ENCODE measurements at places on chromosomes 4 and X. TPM values are rescaled to one million over a fixed set of nuclear protein-coding genes. Genes with fewer than 3 reads are reported as not detected.

DNA sequence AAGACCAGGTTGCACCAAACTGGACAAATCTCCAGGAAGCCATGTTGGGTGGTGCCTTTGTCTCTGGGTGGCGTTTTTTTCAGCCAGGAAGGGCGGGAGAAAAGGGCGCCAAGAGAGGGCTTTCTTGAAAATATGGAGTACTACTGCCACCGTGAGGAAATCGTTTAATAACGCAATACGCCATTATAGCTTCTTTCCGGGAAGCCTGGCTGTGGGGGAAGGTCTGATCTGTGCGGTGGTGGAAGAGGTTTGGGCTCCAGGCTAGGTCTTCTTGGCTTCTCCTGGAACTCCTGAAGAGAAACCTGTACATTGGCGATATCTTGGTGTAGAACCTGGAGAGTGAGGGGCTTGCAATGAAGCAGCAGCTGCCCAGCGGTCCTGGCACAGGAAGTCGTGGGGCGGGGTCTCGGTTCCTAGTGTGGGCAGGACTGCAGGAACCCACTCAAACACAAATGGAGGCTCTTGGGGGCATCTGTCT lies 202.7 kb downstream of the OR13H1 start:
- DNase-seq: peak; percentile 97
- peak overlapping the region; percentile 67 for H3K27ac ChIP-seq
- H3K4me1 ChIP-seq: peaks cover 14% of the 10 kb centered on the region
- no peaks in the 10 kb centered on the region for H3K27me3 ChIP-seq
- H3K4me3 ChIP-seq: peak overlapping the region; percentile 74

DNA sequence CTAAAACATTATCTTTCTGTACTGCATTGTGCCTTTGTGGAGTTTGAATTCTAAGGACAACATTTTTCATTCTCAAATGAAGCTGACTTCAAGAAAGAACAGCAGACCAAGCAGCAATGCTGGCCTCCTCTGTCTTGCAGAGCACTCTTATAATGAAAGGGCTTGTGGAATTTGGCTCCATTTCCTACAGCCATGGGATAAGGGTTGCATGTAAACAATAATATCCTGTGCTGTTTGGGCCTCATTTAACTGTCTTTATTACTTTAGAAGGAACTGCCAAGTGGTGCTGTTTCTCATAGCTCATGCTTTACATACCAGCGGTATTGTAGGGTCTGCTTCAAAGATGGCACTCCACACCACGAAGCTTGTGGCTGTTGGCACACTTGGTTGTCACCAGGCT lies 111.4 kb upstream of the EOLA2 start:
- H3K4me1 ChIP-seq: no peaks in the 10 kb centered on the region
- no peak for DNase-seq
- H3K27me3 ChIP-seq: no peaks in the 10 kb centered on the region
- H3K36me3 ChIP-seq: no peaks in the 10 kb centered on the region
- no peak overlapping the region for H3K4me3 ChIP-seq

- DNase-seq: no peak
- H3K4me3 ChIP-seq: no peak overlapping the region
- no peaks in the 10 kb centered on the region for H3K36me3 ChIP-seq
- no peak overlapping the region for H3K27ac ChIP-seq
- H3K4me1 ChIP-seq: no peaks in the 10 kb centered on the region
These were observed 810.9 kb upstream of the TENM3 start for GRCh38 chr4:181432335-181432734.

- no peaks in the 10 kb centered on the region for H3K4me1 ChIP-seq
- H3K27me3 ChIP-seq: no peaks in the 10 kb centered on the region
- H3K27ac ChIP-seq: no peak overlapping the region
- H3K4me3 ChIP-seq: no peak overlapping the region
These were observed 8.6 kb upstream of the CLDN24 start for GRCh38 chr4:183330841-183331240.

- H3K36me3 ChIP-seq: no peaks in the 10 kb centered on the region
- H3K27ac ChIP-seq: no peak overlapping the region
- no peak overlapping the region for H3K4me3 ChIP-seq
- DNase-seq: no peak
- no peaks in the 10 kb centered on the region for H3K27me3 ChIP-seq
These were observed 81.5 kb upstream of the BCOR start for GRCh38 chrX:40179283-40179682.

DNA sequence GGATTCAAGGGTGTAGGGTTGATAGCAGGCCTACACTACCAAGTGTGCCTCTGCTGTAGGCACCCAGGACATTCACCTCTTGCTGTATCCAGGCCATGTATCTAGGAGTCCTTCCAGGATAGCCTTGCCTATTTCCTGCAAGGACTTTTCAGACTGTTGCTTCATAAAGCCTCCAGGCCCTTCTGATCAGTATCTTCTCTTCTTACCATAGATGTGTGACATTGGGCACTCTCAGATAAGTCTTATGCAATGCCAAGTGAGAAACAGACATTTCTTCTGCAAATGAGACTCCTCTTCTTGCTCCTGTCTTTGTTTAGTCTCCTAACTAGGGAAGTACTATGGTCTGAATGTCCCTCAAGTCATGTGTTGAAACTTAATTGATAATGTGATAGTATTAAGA lies 386.8 kb downstream of the ANKRD50 start:
- H3K4me3 ChIP-seq: no peak overlapping the region
- no peaks in the 10 kb centered on the region for H3K4me1 ChIP-seq
- H3K27ac ChIP-seq: no peak overlapping the region
- DNase-seq: no peak
- no peaks in the 10 kb centered on the region for H3K27me3 ChIP-seq
- H3K36me3 ChIP-seq: no peaks in the 10 kb centered on the region

DNA sequence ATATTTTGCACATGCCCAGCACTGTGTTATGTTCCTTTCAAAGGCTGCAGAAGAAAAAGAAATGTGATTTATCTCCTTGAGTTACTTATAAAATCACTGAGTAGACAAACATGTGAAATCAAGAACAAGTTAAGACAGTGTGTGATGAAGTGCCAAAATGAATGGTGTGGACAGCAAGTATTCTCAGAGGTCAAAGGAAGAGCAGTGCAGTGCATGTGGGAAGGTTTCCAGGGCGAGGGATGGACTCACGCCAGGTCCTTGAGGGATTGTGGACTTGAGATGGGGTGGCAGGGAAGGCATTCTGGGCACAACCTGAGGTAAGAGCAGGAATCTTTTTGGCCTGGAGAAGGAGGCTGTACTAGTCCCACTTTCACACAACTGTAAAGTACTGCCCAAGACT lies 115.5 kb downstream of the FNIP2 start:
- no peak overlapping the region for H3K27ac ChIP-seq
- no peak for DNase-seq
- no peaks in the 10 kb centered on the region for H3K27me3 ChIP-seq
- H3K4me1 ChIP-seq: no peaks in the 10 kb centered on the region
- H3K36me3 ChIP-seq: no peaks in the 10 kb centered on the region

DNA sequence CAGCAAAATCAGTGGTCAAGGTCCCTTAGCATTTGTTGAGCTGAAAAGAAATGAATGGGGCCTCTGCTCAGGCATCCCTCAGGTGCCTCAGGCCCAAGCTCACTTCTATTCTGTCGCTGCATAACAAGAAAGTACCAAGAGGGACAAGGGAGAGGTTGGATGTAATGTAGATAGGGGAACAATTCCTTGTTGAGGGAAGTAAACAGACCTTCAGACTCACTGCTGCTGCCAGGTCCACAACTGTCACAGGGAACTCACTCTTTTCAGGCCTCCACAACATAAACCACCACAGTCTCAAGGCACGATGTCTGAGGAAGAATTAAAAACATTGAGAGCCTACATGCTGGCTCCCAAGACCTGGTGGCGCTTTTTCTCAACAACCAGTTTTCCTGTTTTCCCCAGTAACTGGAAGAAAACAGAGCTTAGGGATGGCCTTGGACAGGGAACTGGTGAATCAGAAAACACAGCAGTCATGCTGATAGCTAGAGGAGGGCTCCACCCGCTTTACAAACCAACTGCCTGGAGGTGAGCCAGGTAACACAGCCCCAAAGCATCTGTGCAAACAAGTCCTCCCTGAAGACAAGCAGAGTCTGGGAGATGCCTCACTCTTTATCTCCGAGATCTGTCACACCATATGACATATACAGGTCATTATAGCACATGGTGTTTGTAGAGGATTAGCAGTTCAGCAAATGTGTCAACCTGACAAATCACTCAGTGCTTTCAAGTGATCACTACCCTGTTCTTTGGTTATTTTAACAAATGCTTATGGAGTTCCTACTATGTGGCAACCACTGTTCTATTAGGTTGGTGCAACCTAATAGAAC lies 14.3 kb upstream of the AWAT1 start:
- H3K27me3 ChIP-seq: no peaks in the 10 kb centered on the region
- H3K4me3 ChIP-seq: no peak overlapping the region
- no peaks in the 10 kb centered on the region for H3K4me1 ChIP-seq
- no peak overlapping the region for H3K27ac ChIP-seq

DNA sequence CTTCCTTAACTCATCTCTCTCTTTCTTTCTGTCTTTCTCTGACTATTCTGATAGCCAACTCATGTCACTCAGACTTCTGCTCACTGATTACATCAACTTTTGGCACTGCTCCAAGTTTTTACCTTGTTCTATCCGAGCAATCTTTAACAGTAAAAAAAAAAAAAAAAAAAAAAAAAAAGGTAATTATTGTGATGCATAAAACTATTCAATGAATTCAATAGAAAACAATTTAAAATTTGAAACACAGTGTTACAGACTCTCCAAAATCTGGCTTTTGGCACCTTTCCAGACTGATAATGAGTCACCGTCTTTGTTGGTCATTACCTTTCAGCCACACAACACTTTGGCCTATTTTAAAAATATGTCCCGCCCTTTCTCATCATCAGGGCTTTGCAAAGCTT lies 229.5 kb downstream of the GALNTL6 start:
- no peaks in the 10 kb centered on the region for H3K27me3 ChIP-seq
- DNase-seq: no peak
- H3K27ac ChIP-seq: no peak overlapping the region
- H3K36me3 ChIP-seq: no peaks in the 10 kb centered on the region
- H3K4me1 ChIP-seq: no peaks in the 10 kb centered on the region
- no peak overlapping the region for H3K4me3 ChIP-seq

- H3K27me3 ChIP-seq: no peaks in the 10 kb centered on the region
- no peak for DNase-seq
- H3K36me3 ChIP-seq: peaks cover 27% of the 10 kb centered on the region
- 0 out of 2 replicates have a peak, but pooled peaks cover 3% of the 10 kb centered on the region for H3K4me1 ChIP-seq
These were observed 55.0 kb downstream of the LRBA start for GRCh38 chr4:150960079-150960478.

ARSJ gene
- total RNA-seq: not detected

SPIN2A gene
- 0.97 TPM for total RNA-seq

HS3ST1 gene
- not detected for total RNA-seq

KLHL4 gene
- total RNA-seq: not detected

UGT2B28 gene
- total RNA-seq: not detected

PRDM8 gene
- total RNA-seq: not detected

All from Karpas-422 (cell line).